ENCODE measurements at places on chromosomes 5 and 9. TPM values are rescaled to one million over a fixed set of nuclear protein-coding genes. Genes with fewer than 3 reads are reported as not detected.

BTNL8 gene
- not detected for total RNA-seq

GRXCR2 gene
- not detected for total RNA-seq

GMCL2 gene
- not detected for total RNA-seq

EMB gene
- 138 TPM for total RNA-seq

FNIP1 gene
- total RNA-seq: 24.0 TPM

PCDHGA1 gene
- 0.09 TPM for total RNA-seq

Data from T-helper 2 cell treated with Interferon-gamma antibody and Interleukin-4, amounts not matched to agents 100 ng/mL and 5 ng/mL, for 36 hours (primary cell).